ENCODE measurements at places on chromosomes 1 and 21.

- DNase-seq: no peak
These were observed 80.0 kb downstream of the JMJD4 start for GRCh38 chr1:227654858-227655752.

- no peak for DNase-seq
These were observed 360.6 kb downstream of the FAM72C start for GRCh38 chr1:143611159-143611558.

DNA sequence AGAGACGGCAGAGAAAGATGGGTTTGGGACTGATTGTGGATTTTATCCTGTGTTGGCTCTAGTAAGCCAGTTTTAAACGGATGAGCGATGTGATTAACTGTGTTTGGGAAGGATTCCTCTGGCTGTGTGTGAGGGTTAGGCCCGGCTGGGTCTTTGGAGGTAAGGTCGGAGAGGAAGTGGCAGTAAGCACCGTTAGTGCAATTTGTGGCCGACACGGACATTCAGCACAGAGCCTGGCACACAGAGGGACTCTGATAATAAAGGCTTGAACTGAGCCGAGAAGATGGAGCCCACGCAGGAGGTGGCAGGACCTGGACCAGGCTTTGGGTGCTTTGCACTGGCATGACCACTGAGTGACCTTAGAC, 1.3 kb downstream of the MTFR1L start:
- no peak for DNase-seq

GRCh38 chr21:42587036-42587435, 66.4 kb upstream of the PDE9A start:
- DNase-seq: no peak

- no peak for DNase-seq
These were observed 1071.9 kb upstream of the TMPRSS15 start for GRCh38 chr21:19475525-19475924.

GRCh38 chr1:2856066-2856390, 54.5 kb upstream of the TTC34 start:
- DNase-seq: no peak

- no peak for DNase-seq
These were observed 9.5 kb upstream of the YRDC start for GRCh38 chr1:37817481-37817880.

DNA sequence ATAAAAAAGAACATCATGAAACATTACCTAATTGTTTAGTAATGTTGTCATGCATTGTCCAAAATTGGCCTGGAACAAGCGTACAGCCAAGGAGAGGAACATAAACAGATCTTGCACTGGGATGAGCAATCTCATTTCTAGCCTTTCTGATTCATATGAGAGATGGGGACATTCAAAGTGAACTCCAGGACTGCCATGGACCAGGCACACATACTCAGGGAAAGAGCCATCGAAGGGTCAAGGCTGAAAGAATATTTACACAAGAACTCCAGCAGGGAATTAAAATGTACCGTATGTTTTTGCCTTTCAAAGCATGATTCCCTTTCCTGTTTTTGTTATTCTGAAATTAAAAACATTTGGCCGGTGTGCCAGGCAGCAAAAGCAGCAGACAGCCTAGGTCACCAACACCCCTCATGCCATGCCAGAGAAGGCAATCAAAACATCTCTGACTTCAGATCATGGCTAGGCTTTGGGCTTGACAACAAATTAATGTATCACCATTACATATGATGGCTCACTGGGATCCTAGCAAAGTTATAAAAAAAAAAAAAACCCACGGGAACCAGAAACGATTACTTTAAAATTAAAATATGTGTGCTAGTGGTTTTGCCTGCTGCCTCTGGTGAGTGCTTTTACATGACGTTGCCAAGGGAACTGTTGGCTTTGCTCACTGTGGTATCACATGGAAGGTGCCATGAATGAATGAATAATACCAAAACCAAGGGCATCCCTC, 159.8 kb downstream of the TGFBR3 start:
- DNase-seq: no peak

- DNase-seq: no peak
These were observed 17.6 kb upstream of the PARP1 start for GRCh38 chr1:226425431-226426031.

GRCh38 chr1:155186067-155186793, 12.6 kb downstream of the TRIM46 start:
- no peak for DNase-seq

DNA sequence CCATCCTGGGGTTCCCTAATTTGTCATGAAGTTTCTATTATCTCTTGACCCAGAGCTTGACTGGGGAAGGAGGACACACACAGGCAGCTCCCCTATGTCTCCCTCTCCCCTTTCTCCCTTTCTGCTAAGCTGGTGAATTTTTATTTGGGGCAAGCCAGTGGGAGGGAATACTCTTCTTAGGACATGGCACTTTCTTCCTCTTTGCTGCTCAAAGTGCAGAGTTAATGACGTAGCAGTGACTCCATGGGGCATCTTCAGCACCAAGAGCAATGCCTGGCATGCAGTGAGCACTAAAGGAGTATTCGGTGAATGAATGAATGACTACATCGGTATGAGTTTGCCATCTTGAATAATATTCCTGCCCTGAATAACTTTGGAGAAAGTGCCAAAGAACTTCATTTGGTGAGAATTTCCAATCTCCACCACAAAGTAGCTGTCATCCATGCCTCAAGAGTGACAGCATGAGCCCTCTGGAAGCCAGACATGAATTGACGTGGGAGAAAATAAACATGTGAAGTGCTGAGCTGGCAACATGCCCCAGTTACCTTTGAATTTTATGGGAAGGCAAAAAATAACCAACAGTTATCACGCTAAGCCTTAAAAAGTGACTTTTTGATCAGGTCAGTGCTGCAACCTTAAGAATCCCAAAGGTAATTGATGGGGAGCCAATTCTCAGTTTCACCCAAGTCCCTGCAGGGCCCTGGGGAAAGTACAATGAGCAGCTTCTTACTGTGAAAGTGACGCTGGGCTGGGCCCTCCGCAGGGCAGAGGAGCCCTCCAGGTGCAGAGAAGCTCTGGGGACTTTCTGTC, 22.1 kb upstream of the ATF3 start:
- no peak for DNase-seq

DNA sequence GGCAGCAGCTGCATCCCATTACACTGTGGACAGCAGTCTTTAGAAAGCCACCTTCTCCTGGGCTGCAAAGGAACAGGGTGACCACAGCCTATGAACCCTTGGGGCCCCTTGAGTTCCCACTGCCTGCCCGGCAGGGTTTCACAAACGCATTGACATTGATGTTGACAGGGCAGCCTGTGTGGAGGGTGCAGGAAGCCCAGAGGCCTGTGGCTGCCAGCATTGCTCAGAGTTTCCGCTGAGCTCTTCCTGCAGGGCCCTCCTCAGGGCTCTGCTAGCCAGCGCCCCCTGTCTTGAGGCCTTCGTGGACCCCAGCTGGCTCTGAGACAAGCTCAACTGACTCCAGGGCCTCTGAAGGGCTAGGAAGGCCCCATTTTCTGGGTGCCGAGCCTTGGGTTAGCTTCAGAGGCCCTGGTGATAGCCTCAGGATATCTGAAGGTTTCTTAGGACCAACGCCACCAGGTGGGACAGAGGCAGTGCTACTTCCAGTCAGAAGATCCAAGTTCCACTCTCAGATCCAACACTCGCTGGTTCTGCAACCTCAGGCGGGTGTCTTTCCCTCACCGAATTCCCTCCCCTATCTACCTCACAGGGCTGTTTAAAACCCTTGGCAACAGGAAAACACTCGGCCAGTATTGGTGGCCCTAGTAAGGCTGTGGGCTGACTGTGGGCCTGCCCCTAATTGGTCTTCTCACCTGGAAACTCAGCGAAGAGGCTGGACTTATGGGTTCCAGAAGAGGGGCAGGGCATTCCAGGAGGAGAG, 27.2 kb upstream of the EPS8L3 start:
- DNase-seq: no peak

DNA sequence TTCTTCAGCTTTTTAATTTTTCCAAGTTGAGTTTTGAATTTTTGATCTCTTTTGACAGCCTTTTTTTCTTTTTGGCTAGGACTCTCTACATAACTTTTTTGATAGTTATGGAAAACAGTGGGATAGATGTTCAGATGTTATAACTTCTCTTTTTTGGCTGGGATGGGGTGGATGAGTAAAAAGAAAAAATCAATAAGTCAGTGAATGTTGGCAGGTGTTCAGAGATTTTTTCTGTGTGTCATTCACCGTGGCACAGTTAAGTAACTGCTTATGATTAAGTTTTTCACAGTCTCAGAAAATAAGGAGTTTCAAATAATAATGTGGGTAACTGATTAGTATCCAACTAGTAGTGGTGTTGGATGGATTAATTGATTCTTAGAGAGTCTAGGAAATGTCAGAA, 24.0 kb downstream of the HS2ST1 start:
- DNase-seq: no peak

DNA sequence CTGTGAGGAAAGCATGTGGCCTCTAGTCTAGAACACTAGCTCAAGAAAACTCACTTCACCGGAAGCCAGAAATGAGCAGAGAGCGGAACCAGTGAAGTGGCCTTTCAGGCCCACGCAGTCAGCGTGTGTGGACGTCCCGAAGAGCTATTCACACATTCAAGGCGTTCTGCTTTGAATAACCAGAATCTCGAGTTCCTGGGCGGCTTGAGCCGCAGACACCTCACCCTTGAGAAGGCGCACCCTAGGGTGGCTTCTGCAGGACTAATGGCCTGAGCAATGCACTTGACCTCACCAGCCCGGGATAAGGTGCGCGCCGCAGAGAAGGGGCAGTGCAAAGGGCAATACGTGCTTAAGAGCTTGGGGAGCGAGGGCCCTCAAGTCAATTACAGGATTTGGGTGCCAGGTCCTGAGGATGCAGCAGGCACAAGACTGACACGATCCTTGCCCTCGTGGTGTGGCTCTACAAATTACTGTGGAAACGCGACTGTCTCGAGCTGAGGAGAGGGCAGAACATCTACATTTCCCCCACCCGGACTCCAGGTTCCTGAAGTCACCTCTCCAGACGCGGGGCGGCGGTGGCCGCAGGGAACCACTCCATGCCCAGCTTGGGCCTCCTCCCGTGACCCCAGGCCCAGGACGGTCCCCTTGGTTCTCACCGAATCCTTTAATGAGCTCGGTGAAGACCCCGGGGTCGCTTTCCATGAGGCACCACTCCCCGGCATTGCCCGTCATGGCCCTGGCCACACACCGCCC, 455 bp downstream of the UCHL5 start:
- peak; percentile 31 for DNase-seq

DNA sequence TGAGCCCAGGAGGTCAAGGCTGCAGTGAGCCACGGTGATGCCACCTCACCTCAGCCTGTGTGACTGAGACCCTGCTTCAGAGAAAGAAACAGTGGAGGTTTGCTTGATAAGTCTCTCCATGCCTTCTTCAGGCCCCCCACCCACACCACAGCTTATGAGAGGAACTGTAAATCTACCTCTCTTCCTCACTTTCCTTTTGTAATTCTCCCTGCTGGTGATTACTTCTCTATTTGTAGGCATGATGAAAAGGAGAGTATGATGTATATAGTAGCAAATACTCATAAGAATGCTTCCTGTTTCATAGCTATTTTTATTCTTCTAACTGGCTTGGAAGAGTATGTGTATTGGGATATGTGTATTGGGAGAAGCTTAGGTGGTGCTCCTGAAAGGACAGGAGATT, 186.3 kb downstream of the VPS13D start:
- DNase-seq: no peak

DNA sequence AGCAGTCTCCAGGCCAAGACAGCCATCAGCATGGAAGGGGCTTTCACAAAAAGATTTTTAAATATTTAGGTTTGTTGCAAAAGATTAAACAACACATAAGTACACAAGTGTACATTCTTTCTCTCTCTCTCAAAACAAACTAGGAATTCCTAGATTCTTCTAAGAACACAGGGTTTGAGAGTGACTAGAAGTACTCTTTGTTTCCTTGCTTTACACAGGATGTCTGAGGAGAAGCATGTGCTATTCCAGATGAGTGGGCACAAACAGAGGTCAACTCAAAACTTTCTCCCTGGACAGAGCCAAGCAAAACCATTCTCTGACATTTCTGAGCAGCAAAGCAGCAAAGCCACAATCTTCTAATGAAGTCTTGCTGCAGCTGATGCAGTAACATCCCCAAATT, 210.6 kb upstream of the HOOK1 start:
- no peak for DNase-seq

- no peak for DNase-seq
These were observed 29.1 kb downstream of the SYDE2 start for GRCh38 chr1:85171721-85172120.

DNA sequence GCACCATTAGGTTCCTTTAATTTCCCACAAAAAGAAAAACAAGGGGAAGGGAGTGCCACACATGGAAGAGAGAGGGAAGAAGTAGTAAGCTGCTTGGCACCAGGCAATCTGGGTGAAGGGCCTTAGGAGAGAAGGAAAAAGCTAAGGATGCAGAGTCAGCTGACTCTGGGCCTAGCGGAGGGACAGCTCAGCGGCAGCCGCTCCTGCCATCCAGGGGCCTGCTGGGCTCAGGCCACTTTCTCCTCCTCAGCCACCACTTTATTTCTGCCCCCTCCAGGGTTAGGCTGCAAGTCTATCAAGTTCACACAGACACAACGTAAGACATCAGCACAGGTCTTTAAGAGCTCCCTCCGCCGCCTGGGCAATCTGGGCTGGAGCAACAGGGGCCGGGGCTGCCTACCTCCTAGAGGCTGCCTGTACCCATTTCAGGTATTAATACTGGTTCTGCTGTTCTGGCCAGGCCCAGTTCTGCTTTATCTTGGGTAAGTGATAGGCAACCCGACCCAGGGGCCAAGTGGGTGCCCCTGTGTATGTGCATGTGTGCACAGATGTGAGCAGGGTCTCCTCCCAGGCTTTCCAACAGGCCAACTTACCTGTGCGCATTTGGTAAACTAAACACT, 53.6 kb downstream of the SLC45A1 start:
- no peak for DNase-seq

DNA sequence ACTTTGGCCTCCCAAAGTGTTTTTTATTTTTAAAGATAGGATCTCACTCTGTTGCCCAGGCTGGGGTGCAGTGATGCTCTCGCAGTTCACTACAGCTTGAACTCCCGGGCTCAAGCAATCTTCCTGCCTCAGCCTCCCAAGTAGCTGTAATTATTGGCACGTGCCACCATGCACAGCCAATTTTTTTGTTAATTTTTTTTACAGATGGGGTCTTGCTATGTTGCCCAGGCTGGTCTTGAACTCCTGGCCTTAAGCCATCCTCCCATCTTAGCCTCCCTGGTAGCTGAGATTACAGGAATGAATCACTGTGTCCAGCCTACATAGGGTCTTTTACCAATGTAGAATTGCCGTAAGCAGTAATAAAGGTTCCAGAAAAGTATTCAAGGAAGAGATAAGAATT, 49.1 kb upstream of the HP1BP3 start:
- DNase-seq: no peak

DNA sequence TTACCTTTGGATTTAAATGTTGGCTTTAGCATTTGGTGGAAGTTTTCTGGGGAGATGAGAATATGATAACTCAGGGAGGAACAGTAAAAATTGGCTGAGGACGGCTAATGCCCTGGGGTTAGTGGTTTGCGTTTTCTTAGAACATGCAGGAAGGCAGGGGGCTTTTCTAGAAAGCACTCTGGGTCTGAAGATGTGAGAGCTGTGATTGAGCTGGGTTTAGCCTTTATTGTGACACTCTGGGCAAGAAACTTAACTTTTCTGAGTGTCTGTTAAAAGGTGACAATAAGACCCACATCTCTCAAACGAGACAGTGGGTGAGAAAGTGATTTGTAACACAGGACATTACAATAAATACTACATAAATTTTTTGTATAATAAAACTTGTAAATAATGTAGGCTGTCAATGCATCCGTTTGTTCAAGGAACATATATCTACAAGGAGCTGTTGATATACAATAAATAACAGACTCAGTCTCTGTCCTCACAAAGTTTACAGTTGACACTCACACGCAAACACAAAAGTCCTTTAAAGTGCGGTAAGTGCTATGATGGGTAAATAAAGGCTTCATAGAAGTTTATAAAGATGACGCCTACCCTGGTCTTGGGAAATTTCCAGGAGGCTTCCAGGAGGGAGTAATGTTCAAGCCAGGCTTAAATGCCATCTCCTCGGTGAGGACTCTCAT, 49.5 kb upstream of the MRPS6 start:
- DNase-seq: no peak

Data from NCI-H2171 treated with DMSO at 0.1 percent for 48 hours (cell line).